SW480 (cell line): ENCODE measurements at places on chromosomes 16 and 17.
A peak's percentile ranks its signal among the peaks of the same experiment; 100 is the strongest.

- no peak for DNase-seq
Observed at GRCh38 chr17:61401389-61402072, 1.9 kb downstream of the TBX2 start.

GRCh38 chr17:67364847-67365737 is 1.3 kb downstream of the PSMD12 start:
- no peak for DNase-seq

DNA sequence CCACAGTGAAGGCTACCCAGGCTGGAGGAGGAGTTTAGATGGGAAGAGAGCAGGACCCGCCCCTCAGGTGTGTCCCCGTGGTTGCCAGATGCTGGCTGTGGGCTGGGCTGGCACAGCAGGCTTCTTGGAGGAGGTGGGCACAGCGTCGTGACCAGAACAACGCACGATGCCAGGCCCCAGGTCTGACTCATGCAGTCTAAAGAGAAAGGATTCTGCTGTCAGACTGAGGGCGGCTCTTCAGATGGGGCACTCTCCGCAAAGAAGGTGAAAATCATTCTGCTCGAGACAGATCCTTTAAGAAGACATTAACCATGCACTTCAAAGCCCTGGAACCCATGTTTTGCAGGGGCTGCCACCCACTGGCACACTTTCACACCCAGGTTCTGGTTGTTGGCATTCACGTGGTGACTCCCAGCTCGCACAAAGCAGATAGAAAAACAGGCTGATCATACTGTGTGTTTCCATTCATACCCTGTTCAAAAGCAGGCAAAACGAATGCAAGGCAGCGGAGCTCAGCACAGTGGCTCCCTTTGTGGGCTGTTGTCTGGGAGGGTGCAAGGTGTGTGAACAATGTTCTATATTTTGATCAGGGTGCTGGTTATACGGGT is 19.0 kb downstream of the CACNG4 start:
- no peak for DNase-seq

GRCh38 chr17:43881181-43881580 is 26.2 kb downstream of the MPP2 start:
- no peak for DNase-seq

DNA sequence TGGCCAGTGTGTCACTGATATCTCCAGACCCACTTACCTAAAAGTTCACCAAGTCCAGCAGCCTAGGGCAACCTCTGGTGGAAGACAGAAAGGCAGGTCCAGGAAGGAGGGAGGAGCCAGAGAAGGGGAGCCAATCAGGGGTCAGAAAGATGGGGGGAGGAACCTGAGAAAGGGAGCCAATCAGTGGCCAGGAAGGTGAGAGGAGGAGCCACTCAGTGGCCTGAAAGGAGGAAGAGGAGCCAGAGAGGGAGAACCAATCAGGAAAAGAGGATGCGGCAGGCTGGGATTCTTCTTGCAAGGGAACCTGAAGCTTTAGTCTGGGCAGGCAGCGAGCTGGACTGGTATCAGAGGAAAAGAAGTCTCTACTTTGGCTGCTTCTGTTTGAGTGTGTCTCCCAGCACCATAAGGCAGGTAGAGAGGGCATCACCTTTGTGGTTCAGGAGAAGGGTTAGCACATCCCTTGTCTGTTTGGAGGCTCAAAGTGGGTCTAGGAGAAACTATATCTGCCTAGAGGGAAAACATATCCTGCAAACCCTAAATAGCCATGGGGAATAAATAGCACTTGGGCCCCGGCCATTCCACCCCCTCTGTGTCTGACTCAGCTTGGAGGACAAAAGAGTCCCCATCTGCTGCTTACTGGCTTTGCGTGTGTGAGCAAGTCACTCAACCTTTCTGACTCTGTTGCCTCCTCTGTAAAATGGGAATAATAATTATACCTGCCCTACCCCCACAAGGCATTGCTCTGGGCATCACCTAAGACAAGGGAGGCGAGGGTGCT is 43.4 kb upstream of the CRHR1 start:
- peak; percentile 76 for DNase-seq
